ENCODE measurements at places on chromosomes 5 and 9. TPM values are rescaled to one million over a fixed set of nuclear protein-coding genes. Genes with fewer than 3 reads are reported as not detected.

The SLC4A9 gene
- total RNA-seq, result not detected

The NUTM2G gene
- total RNA-seq, result not detected

The ANKRD18A gene
- total RNA-seq, result 0.79 TPM

The BTNL8 gene
- total RNA-seq, result 0.13 TPM

The DMRT2 gene
- not detected for total RNA-seq

The GARIN3 gene
- 0.50 TPM for total RNA-seq

The ADCY2 gene
- total RNA-seq, result not detected

Data from CD8-positive, alpha-beta memory T cell (primary cell).